Fibroblast of skin of right biceps (primary cell): ENCODE measurements at places on chromosomes 13 and 19.

DNA sequence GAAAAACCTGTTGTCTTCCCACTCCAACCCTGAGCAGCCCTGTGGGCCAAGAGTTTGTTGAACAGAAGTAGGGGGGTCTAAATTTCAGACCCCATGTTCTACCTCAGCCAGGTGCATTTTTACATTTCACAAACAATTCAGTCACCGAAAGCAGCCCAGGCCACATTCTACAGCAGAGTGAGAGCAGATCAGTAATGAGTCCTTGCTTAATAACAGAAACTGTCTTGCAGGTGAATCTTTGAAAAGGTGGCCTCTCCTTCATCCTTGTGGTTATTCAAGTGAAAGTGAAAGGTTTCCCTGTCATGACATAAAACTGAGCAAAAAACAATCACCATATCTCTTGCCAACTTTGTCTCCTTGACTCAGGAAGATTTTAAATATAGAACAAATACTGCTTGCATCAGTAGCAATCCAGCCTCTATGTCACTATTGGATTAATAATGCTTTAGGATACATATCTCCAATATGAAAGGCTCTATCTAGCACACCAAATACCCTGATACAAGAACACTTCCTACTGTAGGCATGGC, 670.2 kb downstream of the DIAPH3 start:
- DNase-seq, result no peak

DNA sequence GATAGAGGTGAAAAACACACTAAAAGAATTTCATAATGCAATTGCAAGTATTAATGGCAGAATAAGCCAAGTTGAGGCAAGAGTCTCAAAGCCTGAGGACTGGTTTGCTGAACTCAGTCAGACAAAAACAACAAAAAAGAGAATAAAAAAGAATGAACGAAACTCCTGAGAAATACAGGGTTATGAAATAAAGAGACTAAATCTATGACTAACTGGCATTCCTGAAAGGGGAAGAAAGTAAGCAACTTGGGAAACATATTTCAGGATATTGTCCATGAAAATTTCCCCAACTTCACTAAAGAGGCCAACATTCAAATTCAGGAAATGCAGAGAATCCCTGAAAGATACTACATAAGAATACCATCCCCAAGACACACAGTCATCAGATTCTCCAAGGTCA, 47.8 kb downstream of the UBL3 start:
- DNase-seq, result peak; percentile 36

DNA sequence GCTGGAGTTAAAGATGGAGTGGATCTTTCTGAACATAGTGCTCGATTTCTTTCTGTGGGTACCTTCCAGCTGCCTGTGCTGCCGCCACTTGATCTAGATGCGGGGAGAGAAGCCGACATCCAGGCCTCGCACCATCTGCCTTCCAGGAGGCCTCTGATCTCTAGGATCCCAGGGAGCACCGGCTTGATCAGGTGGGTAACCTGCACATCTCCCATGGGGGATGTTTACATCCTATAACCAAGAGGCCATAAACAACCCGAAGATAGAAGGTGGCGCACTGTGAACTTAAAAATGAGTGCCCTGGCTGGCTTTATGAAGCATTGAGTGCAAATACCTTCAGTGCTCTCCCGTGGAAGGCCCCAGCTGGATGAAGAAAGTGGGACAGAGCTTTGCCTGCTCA, at the start of gene C13orf42:
Gene C13orf42, minus strand, starts transcription at position 101 of the 400 bp plus-strand sequence. Its CDS starts 65 bp downstream, at position 36.
- DNase-seq, result no peak

- DNase-seq, result peak; percentile 74
Measured at GRCh38 chr13:29543230-29544215, 52.0 kb downstream of the SLC7A1 start.

- DNase-seq, result peak; percentile 81
Measured at GRCh38 chr13:43865892-43866291, 13.6 kb downstream of the CCDC122 start.
